ENCODE measurements at places on chromosomes 1 and 21.

- DNase-seq = peak; percentile 45
Observed at GRCh38 chr1:62424411-62424810, 12.4 kb upstream of the USP1 start.

GRCh38 chr1:8004803-8005573 is 21.1 kb downstream of the ERRFI1 start:
- DNase-seq = peak; percentile 84

DNA sequence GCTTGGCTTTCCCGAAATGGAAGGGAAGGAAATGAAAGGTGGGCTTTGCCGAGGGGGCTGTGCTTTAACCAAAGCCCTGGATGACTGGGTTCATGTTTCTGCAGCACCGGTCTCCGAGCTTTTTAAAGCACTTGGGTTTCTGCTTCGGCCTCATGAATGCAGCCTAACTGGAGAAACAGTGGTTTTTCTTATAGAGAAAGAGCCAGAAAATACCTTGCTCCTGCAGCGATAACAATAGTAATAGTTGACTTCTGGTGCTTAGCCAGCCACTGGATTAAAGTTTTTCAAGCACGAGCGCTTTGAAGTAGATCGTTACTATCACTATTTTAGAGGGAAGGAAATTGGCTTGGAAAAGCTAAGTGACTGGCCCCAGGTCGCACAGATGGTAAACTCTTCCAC is 500 bp upstream of the DOCK7 start:
- no peak for DNase-seq

GRCh38 chr1:25204797-25205480 is 27.4 kb downstream of the SYF2 start:
- DNase-seq = peak; percentile 51

- no peak for DNase-seq
Observed at GRCh38 chr1:96073100-96073499, 648.5 kb upstream of the PTBP2 start.

All from inflammatory macrophage (primary cell).